Endodermal cell (in vitro differentiated cells): ENCODE measurements at places on chromosomes 5 and 9. TPM values are rescaled to one million over a fixed set of nuclear protein-coding genes. Genes with fewer than 3 reads are reported as not detected.

Gene CDK7
- total RNA-seq: 44.3 to 68.2 TPM (median 49.7 TPM) in 3 replicates

Gene AMBP
- total RNA-seq: 0.54 and 0.68 TPM in 2 replicates

Gene PRRX2
- total RNA-seq: 3.8 and 4.4 TPM in 2 replicates

Gene ANKRD33B
- total RNA-seq: 19.1 and 21.9 TPM in 2 replicates

Gene NR5A1
- not detected in 3 replicates for total RNA-seq

DNA sequence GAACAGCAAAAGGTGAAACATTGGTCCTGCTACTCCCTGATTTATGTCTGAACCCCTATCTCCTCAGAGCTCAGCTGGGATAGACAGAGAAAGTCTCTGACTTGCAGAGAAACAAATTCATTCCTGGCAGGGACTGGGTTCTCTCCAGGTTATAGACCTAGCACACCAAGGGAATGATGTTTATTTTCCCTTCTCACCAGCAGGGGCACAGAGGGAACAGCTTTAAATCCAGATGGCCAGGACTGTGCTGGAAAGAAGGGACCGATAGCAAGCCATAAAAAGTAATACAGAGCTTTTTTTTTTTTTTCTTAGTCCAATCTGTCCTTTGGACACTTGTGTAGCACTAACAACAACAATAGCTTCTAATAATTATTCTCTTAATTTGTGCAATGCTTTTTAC is 141.1 kb upstream of the C9orf72 start:
- no peak for DNase-seq

DNA sequence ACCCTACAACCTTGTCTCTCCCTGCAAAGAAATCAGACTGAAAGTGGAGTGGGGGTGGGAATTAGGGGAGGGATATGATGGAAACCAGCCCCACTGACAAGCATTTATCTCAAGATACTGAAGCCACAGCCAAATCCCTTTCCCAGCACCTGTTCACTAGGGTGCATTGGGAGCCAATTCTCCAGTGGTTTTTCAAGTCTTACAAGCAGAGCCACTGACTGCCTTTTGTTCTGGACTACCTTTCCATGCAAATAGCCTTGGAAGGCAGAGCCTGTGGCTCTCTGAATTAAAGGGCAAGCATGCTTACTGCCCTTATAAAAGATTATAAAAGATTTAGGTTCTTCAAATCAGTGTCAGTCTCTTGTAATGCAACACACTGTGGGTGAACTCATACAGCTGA is 8.8 kb upstream of the GGTA1 start:
- DNase-seq: no peak

- peak; percentile 73 for DNase-seq
Observed at GRCh38 chr5:36073595-36074216, 7.0 kb upstream of the UGT3A2 start.

- DNase-seq: peak; percentile 89
Observed at GRCh38 chr5:171310212-171310818, 1.3 kb downstream of the TLX3 start.
